ENCODE measurements at places on chromosomes 6 and 20. TPM values are rescaled to one million over a fixed set of nuclear protein-coding genes. Genes with fewer than 3 reads are reported as not detected.

The CYP24A1 gene
- not detected for total RNA-seq

The PBOV1 gene
- not detected for total RNA-seq

The APCDD1L gene
- total RNA-seq: 1.4 TPM

The HNF4A gene
- 64.8 TPM for total RNA-seq

DNA sequence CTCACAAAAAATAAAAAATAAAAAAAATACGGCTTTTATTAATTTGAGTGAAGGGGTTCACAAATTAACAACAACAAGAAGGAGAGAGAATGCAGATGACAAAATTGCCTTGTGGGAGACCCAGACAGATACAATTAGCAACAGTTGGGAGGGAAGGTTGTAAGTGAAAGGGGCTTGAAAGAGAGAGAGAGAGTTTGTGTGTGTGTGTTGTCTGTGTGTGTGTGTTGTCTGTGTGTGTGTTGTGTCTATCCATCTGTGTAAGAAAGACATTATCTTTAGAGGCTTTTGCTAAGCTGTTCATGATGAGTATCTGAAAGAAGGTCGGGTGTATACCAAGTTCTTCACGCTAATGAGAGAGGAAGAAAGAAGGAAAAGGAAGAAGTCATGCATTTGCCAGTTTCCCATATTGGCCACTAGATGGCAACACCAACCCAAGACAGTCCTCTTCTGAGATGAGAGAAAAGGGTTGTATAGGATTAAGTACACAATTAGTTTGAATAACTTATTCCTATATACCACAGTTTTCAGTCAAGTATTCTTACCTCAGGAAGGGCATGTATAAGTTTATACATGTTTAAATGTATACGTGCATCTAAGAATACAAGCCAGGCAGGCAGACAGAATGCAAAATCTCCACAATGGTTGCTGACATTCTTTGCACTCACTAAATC, 63.7 kb upstream of the CD2AP start:
- H3K36me3 ChIP-seq: no peaks in the 10 kb centered on the region
- peak overlapping the region; percentile 38 for H3K4me3 ChIP-seq
- DNase-seq: peak; percentile 90

DNA sequence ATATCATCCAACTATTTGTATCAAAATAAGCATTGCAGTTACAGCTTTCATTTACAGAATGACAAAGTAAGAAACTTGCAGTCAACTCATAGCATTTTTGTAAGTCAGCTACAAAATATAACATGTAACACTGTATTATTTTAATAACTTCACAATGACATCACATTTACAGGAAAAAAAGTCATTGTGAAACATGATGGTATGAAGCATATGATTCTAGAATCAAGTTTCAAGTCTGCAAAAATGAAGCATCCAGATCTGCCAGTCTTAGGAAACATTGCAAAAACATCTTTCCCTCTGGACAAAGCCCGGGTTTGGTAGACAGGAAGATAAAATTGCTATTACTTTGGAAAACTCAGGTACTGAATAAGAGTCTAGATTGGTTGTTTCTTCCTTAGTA, 263.9 kb upstream of the NT5E start:
- no peaks in the 10 kb centered on the region for H3K36me3 ChIP-seq
- no peaks in the 10 kb centered on the region for H3K4me1 ChIP-seq
- H3K27me3 ChIP-seq: no peaks in the 10 kb centered on the region

DNA sequence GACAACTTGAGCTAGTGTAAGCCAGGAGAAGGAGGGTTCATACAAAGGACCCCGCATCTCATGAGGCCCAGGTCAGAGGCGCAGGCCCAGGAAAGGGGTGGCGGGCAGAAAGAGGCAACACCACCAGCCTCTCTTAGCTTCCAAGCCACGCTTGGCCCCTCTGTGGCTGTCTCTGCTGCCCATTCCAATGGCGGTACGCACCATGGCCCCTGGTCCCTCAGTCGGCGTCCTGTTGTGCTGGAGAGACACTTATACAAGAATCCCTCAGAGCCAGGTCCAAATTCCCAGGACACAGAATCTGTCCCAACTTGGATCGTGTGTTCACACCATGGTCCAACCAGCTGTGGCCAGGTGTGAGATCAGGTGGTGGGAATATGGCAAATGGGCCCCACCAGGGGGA, 127.0 kb upstream of the CDH4 start:
- no peak overlapping the region for H3K27ac ChIP-seq
- H3K27me3 ChIP-seq: no peaks in the 10 kb centered on the region
- peaks cover 6% of the 10 kb centered on the region for H3K4me1 ChIP-seq
- H3K4me3 ChIP-seq: no peak overlapping the region
- DNase-seq: no peak

DNA sequence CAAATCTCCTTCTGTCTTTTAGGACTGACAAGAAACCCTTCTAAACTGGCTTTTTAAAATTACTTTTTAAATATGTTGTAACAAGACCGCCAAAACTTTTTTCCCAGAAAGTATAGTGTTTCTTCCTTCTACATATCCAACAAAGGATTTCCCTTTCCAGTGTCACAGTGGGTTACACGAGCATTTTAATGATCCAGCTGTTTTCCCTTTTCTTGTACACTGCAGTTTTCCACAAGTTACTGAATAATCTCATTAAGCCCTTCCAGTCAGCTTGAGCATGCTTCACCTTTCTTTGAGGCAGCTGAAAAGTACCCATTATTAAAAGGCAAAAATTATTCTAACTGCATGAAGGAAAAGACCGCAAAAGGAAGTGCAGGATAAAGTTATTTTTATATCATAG, 48.6 kb downstream of the CD24 start:
- H3K36me3 ChIP-seq: no peaks in the 10 kb centered on the region
- no peak overlapping the region for H3K27ac ChIP-seq
- no peaks in the 10 kb centered on the region for H3K4me1 ChIP-seq
- no peak overlapping the region for H3K4me3 ChIP-seq

GRCh38 chr6:143406673-143407072, 43.8 kb downstream of the ADAT2 start:
- no peak for DNase-seq
- H3K4me3 ChIP-seq: no peak overlapping the region
- no peaks in the 10 kb centered on the region for H3K36me3 ChIP-seq
- no peaks in the 10 kb centered on the region for H3K4me1 ChIP-seq
- H3K27ac ChIP-seq: no peak overlapping the region

DNA sequence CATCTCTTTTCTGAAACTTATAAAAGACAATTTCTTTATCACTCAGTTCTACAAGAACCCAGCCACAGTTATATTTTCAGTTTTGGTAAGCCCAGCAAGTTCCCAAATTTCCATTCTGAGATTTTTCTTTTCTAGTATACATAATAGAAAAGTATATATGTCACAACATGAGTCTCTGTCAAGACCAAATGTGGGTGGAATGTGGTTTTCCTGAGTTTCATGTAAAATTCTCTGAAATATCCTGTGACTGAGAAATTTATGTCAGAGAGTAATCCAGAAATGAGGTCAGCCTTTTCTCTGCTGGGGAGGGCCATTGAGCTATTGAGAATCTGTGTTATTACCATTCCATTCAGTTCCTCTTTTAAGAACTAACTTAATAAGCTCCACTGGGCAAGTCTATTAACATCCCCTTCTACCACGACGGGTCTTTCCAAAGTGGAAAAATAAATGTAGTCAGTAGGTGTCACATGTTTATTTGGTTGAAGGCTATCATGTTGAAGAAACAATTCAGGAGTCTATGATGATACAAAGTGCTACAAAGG, 100.7 kb upstream of the HMGN3 start:
- DNase-seq: no peak
- no peak overlapping the region for H3K27ac ChIP-seq
- no peaks in the 10 kb centered on the region for H3K36me3 ChIP-seq
- H3K27me3 ChIP-seq: no peaks in the 10 kb centered on the region
- no peaks in the 10 kb centered on the region for H3K4me1 ChIP-seq
